ENCODE measurements at places on chromosomes 13 and 19. TPM values are rescaled to one million over a fixed set of nuclear protein-coding genes. Genes with fewer than 3 reads are reported as not detected.
A peak's percentile ranks its signal among the peaks of the same experiment; 100 is the strongest.

ZNF433 gene
- polyA plus RNA-seq = 3.5 TPM

DNA sequence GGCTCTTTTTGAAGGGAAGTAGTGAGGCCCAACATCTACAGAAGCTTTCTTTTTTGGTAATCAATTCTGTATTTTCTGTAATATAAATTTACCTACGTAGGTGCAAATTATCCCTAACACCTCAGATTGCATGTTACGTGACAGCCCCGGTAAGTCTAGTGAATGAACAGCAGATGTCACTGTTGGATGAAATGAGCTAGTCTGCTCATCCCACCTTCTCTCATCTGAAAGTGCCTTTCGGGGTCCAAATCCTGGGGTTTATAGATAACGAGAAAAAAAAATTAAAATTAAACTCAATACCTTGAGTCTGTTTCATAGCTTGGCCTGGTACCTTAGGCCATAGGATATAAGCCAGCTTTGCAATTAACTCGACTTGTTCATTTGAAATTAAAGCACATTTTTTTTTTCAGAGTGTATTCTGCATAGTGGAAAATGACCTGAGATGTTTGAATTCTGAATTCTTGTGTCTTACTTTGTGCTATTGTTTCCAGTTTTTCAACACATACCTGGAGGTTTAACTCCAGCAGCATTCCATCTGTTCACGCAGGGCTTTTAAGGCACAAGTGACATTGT lies 548.2 kb downstream of the GPC5 start:
- H3K4me1 ChIP-seq = no peaks in the 10 kb centered on the region
- no peaks in the 10 kb centered on the region for H3K36me3 ChIP-seq
- H3K27ac ChIP-seq = no peak overlapping the region
- DNase-seq = peak; percentile 12
- H3K4me3 ChIP-seq = no peak overlapping the region

- no peak overlapping the region for H3K27ac ChIP-seq
- peaks cover 2% of the 10 kb centered on the region for H3K27me3 ChIP-seq
- peak; percentile 36 for DNase-seq
- peaks cover 7% of the 10 kb centered on the region for H3K4me1 ChIP-seq
- no peaks in the 10 kb centered on the region for H3K36me3 ChIP-seq
- no peak overlapping the region for H3K4me3 ChIP-seq
These were observed 363.1 kb downstream of the EFNB2 start for GRCh38 chr13:106172176-106172905.

- DNase-seq = peak; percentile 61
- H3K27me3 ChIP-seq = peaks cover 45% of the 10 kb centered on the region
- peak overlapping the region; percentile 39 for H3K4me3 ChIP-seq
- no peak overlapping the region for H3K27ac ChIP-seq
These were observed 493 bp upstream of the PDE4A start for GRCh38 chr19:10419646-10420443.

DNA sequence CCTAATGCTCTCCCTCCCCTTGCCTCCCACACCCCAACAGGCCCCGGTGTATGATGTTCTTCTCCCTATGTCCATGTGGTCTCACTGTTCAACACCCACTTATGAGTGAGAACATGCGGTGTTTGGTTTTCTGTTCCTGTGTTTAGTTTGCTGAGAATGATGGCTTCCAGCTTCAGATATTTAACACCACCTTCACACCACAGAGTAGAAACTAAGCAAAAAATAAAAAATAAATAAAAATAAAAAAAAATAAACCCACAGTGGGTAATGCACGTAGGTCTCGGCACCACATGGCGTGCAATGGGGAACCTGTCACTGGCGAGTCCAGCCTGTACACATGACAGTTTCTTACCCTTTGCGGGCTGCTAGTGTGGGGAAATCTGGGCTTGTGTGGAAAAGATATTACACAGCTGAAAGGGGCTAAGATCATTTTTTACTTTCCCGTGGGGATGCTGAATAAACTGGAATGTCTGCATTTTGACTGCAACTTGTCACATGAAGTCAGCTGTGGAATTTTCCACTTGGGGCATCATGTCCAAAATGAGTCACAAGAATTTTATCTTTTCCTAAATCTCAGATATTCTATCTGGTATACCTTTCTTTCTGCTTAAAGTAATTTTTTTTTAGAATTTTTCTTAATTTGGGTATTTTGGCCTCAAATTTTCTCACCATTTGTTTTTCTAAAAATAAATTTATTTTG lies 170.5 kb downstream of the IRS2 start:
- H3K4me3 ChIP-seq = no peak overlapping the region
- no peak for DNase-seq
- H3K27me3 ChIP-seq = peaks cover 27% of the 10 kb centered on the region
- H3K4me1 ChIP-seq = no peaks in the 10 kb centered on the region

GRCh38 chr13:27666951-27667350 lies 45.3 kb downstream of the POLR1D start:
- H3K27me3 ChIP-seq = no peaks in the 10 kb centered on the region
- no peaks in the 10 kb centered on the region for H3K4me1 ChIP-seq
- no peak overlapping the region for H3K4me3 ChIP-seq
- H3K36me3 ChIP-seq = peaks cover 9% of the 10 kb centered on the region
- no peak for DNase-seq

DNA sequence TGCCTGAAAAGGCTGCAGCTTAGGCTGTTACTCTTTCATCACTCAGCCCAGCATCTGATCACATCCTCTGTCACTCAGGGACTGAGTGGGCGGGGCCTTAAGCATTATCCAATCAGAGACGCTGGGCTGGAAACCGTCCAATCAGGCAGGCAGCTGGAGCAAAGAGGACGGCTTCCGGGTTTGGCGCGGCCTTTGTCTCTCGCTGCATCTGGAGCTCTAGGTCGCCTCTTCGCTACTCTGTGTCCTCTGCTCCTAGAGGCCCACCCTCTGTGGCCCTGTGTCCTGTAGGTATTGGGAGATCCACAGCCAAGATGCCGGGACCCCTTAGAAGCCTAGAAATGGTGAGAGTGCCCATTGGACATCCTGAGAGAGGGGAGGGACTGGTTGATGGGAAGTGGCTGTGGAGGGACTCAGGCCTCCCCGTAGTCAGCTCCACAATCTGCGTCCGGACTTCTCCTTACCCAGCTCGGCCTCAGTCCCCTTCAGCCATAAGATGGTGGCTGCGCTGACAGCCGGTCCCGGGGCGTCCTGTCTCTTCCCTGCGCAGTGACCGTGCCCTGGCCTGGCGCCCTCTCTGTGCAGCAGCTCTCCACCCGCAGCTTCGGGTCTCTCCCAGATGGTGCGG lies at the start of gene ZNF486:
Gene ZNF486 (plus strand): TSS at position 195 of the 625 bp plus-strand sequence. CDS start 117 bp downstream, at position 312.
- H3K36me3 ChIP-seq = peaks cover 14% of the 10 kb centered on the region
- DNase-seq = peak; percentile 94
- 0 out of 2 replicates have a peak, but pooled peaks cover 1% of the 10 kb centered on the region for H3K4me1 ChIP-seq
- H3K4me3 ChIP-seq = peak within 1 kb of the TSS; percentile 58
- H3K27me3 ChIP-seq = no peaks in the 10 kb centered on the region

ZNF528 gene
- 14.3 TPM for polyA plus RNA-seq

ERF gene
- polyA plus RNA-seq = 32.4 TPM

GRCh38 chr19:1025960-1026782 lies at the start of gene CNN2:
Gene CNN2 (plus strand): TSS chr19:1026608. CDS start chr19:1026662, 54 bp downstream.
- peak within 1 kb of the TSS; percentile 93 for H3K4me3 ChIP-seq
- DNase-seq = peak; percentile 67
- H3K27ac ChIP-seq = peak within 1 kb of the TSS; percentile 100
- H3K27me3 ChIP-seq = no peaks in the 10 kb centered on the region
- peaks cover 19% of the 10 kb centered on the region for H3K36me3 ChIP-seq

DNA sequence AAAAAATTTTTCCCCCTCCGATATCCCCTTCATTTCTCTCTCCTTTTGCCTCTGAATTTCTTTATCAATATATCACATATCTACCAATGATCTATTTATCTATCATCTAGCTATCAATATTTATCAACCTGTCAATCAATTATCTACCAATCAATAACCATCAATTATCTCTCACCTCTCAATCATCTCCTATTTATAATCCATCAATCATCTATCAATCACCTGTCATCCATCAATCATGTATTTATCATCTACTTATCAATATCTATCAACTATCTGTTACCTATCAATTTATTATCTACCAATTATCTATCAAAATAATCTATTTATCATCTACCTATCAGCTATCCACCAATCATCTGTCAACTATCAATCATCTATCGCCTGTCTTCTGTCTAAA lies 17.1 kb downstream of the MBD3L1 start:
- no peak for DNase-seq
- H3K4me1 ChIP-seq = no peaks in the 10 kb centered on the region
- H3K27me3 ChIP-seq = no peaks in the 10 kb centered on the region
- H3K36me3 ChIP-seq = no peaks in the 10 kb centered on the region

DNA sequence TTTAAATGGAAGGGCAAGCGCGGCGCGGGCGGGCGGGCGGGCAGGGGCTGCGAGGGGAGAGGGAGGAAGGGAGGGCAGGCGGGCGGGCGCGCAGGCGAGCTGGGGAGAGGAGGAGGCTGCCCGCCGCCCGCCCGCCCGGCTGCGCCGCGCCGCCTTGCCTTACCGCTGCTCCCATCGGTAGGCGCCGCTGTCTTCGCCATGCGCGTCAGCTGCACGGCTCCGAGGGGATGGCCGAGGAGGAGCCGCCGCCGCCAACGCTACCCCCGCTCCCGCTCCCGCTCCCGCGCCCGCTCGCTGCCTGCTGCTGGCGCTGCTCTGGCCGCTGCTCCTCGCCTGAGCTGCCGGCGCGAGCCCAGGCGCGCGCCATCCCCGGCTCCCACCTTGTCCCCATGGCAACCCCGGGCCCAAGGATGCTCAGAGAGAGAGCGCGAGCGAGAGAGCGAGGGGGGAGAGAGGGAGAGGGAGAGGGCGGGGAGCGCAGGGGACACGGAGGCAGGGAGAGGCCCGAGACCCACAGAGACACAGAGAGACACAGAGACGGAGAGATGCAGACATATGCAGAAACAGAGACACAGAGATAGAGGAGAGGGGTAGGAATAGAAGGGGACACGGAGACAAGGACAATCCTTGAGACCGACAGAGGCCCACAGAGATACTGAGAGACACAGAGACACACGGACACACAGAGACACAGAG lies 40.3 kb downstream of the DEDD2 start:
- H3K36me3 ChIP-seq = no peaks in the 10 kb centered on the region
- peaks cover 2% of the 10 kb centered on the region for H3K4me1 ChIP-seq
- H3K27ac ChIP-seq = no peak overlapping the region
- peak; percentile 76 for DNase-seq
- peak overlapping the region; percentile 64 for H3K4me3 ChIP-seq

DBP gene
- polyA plus RNA-seq = 3.0 TPM

THSD8 gene
- polyA plus RNA-seq = 0.90 TPM

LILRB1 gene
- polyA plus RNA-seq = not detected

GRCh38 chr19:1082165-1082927 lies 12.8 kb downstream of the POLR2E start:
- no peaks in the 10 kb centered on the region for H3K27me3 ChIP-seq
- H3K27ac ChIP-seq = no peak overlapping the region
- peak overlapping the region; percentile 15 for H3K4me3 ChIP-seq
- DNase-seq = no peak
- peaks cover 4% of the 10 kb centered on the region for H3K36me3 ChIP-seq

RFPL4AL1 gene
- polyA plus RNA-seq = not detected

DNA sequence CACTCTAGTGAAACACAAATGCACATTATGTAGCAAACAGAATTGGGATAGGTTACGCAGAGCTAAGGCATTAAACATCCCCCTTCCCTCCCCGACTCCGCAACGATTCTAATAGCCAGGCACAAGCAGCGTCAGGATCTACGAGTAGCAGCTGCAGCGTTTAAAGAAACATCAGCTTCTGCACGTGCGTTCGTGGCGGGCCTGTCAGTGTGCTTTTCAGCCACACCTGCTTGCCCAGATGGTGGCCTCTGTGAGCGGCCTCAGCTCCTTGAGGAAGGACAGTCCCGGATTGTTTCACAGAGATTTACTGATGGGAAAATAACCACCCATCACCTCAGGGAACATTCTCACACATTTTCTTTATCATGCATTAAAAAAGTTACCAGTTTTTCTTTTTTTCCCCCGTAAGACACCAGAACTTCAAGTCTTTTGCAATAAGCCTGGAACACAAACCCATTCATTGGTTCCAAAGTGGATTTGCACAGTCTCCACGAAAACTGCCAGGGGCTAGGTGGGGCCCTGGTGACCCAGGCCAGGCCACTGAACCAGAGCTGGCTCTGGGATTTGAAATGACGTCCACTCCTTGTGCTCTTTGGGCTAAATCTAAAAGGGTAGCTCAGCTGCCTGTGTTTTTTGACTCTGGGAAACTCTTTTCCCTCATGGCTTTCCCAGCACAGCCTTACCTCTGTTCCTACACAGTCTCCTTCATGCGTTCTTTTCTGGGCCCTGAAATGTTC lies 325.5 kb downstream of the KCNRG start:
- H3K27ac ChIP-seq = no peak overlapping the region
- H3K36me3 ChIP-seq = no peaks in the 10 kb centered on the region
- peaks cover 16% of the 10 kb centered on the region for H3K27me3 ChIP-seq
- no peak for DNase-seq
- no peaks in the 10 kb centered on the region for H3K4me1 ChIP-seq

Measured in IMR-90 (cell line).